ENCODE measurements at places on chromosomes 3 and 15.

DNA sequence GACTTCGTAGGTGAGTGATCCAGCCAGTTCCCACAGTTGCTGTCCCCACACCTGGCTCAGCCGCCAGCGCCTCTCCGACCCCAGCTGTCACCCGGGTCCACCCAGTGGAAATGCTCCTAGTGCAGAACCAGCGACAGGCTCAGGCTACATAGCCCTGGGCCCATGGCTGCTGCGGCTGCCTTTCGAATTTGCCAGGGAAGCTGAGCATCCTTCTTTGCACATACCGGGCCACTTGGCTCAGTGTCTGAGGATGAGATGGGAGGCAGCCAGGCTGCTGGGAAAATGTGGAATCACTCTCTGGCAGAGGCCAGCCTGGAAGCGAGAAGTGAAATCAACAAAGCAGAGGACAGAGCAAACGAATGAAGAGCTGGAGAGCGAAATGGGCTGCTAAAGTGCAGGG, 80.1 kb downstream of the ST8SIA2 start:
- DNase-seq: no peak

DNA sequence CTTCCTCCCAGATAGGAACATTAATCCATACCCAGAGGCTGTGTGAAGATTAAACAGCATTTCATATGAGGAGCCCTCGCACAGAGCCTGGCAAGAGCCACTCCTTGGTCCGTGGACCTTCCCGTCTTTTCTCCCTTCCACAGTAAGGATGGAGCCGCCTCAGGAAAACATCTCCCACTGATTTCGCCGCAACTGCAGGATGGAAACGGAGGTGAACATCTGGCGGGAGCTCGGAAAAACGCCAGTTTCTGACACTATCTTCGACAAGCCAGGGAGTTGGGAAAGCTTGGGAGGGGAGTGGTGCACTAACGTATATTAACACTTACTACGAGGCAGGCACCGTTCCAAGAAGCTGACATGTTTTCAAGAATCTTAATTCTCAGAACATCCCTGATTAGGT, 157.9 kb downstream of the XXYLT1 start:
- DNase-seq: no peak

- DNase-seq: no peak
These were observed 51.6 kb downstream of the ZBTB38 start for GRCh38 chr3:141419946-141420345.

DNA sequence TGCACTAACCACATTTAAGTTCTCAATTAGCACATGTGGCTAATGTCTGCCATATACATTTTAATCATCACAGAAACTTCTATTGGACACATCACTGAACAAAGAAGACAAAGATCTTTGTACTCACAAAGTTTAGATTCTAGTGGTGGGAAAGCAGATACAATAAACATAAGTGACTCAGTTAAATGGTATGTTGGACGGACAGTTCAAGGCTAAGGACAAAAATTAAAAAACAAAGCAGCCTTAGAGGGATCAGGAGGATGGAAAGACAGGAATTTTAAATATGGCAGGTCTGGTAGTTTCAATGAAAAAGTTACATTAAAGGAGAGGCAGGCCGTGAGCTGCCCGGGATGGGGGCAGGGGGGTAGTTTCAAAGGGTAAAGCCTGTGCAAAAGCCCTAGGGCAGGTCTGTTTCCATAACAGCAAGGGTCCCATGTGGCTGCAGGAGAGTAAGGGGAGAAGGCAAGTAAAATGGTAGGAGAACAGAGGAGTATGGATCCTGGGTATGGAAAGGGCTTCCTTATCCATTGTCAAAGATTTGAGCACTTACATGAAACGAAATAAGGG, 220.7 kb downstream of the FHIT start:
- DNase-seq: no peak

GRCh38 chr3:72301779-72302178, 516.8 kb upstream of the PROK2 start:
- no peak for DNase-seq

GRCh38 chr3:188259596-188259995, 105.6 kb downstream of the LPP start:
- no peak for DNase-seq

GRCh38 chr3:52162250-52162872, 8.1 kb upstream of the POC1A start:
- DNase-seq: no peak

DNA sequence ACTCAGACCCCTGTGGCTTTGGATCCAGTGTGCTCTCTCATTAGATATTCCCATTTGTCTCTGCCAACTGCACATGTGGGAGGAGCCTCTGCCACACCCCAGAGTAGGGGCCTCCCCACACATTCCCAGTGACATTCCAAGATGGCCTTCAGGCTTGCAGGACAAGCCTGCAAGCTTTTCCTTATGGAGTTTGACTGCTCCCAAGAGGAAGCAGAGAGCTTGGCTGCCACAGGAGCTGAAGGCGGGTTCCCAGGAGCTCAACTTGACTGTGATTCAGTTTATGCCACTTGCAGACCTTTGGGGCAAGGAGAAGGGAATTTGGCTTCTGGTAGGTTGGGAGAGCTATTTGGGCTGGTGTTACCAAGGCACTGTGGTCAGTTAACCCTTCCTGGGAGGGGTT, 22.5 kb upstream of the EPHB1 start:
- DNase-seq: no peak

DNA sequence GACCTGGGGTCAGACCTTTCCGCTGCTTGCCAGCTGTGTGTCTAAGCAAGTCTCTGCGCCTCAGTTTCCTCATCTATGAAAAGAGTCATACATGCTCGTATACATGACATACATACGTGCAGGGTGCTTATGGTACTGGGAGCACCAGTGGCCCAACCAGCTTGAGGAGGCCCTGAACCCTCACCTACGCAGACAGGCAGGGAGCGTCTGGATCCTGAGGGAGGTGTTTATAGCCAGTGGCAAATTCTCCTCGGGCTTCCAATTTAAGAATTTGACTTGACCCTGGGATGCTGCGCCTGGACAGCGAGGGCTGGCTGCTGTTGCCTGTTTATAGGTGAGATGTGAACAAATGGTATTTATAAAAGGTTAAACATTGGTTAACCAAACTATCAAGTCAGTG, 17.7 kb upstream of the FGD5 start:
- DNase-seq: no peak

DNA sequence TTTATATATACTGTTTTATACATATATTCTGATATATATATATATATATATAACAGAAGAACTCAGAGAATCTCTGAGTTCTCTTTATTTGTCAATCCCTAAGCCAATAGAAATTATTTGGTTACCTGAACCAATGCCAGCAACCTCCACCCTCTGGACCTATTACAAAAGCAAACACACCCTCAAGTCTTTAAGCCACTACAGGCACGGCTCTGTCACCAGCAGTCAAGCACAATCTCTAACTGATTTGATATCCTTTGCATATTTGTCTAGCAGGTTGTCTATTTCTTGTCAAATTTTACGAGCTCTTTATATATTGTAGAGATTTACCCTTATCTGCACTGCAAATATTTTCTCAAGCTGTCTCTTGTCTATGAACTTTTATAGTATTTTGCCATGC, 66.6 kb upstream of the TOPAZ1 start:
- DNase-seq: no peak

DNA sequence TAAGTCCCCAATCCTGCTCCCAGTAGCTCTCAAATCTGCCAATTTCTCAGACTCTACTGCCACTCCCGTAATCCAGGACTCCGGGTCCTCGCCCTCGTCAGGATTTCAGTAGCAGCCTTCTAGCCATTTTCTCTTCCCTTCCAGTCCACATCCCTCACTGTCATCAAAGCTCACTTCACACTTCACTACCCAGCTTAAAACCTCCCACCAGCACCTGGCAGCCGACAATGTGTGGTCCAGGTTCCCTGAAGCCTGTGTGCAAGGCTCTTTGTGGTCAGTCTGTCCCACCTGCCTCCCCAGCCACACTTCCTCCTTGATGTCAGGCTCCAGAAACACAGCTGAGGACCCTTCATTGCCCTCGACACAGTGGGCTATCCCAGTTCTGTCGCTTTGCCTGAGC, 304.5 kb upstream of the ROPN1 start:
- DNase-seq: no peak

DNA sequence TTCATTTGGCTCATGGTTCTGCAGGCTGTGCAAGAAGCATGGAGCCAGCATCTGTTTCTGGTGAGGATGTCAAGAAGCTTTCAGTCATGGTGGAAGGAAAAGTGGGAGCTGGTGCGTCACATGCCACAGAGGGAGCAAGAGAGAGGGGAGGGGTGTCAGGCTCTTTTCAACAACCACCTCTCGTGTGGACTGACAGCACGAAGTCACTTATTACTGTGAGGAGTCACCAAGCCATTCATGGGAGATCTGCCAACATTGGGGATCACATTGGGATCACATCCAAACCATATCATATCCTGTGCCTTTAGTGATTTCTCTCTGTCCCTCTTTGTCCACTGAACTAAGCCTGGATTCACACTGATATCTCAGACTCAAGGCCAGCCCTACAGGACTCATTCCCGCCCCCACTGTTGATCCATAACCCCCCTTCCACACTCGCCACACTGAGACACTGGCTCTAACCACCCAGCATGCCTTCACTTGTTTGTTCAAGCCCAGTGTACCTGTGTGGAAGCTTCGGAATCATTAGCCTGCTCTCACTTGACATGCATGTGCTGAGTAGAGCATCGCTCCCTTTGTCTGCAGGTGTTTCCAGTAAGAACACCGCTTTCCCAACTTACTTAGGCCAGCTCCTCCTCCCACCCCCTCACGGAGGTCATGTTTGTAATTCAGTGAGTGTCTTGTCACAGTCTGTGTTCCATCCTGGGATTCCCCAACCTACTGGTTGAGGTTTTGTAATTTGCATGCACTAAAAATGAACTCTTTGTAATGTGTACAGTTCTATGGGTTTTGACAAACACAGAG, 132.2 kb downstream of the KLF13 start:
- no peak for DNase-seq

DNA sequence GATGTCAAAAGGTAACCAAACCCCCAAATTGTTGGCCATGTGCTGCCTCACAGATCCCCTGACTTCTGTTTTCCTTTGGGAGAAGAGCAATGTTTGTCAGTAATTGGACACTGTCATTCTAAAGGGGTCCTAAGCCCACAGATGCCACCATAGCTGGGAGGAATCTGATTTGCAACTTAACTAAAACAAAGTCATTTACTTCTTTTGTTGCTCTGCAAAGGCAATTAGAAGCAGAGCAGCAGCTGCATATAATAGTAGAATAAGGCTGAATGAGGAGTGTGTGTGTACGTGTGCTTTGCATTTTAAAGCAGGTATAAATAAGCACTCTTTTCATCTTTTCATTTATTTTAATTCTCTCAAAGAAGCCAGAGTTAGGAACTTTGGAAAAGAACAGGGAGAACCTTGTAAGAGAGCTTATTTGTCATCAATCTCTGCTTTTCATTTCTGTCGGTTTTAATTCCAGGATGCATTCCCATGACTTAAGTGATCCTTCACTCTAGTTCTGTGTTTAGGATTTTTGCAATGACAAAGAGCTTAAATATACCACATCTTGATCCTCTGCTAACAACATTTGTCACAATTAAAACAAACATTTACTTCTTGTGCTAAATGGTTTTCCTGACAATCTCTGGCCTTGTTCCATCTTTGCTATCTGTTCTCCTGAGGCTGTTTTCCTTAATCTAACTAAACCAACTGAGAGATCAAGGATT, 530.2 kb upstream of the CBLB start:
- no peak for DNase-seq

DNA sequence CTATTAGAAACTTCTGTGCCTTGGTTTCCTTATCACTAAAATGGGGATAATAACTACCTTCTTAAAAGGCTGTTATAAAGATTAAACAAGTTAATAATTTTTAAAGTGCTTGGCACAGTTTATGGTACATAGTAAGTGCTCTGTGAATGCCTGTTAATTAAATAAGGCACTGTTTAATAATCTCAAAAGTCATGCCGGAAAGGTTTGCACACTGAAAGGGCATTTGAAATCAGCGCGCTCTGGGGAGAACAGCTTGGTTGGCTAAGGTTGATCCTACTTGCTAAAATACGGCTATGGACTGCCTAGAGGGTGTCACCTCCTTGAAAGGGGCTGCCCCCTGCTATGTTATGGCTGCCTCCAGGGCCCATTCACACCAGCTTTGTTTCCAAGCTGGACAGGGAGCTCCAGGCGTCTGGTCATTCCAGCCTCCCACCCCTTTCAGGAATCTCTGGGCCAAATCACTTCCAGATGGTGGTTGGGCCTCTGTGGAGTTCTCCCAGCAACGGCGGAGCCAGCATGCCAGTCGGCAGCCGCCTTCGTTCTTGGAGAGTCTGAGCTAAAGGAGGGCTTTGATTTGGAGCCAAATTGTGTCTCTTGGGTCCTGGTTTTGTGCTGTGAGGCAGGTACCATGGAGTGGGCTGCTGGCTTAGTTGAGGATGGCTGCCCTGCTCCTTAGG, 5.9 kb downstream of the FLNB start:
- no peak for DNase-seq

DNA sequence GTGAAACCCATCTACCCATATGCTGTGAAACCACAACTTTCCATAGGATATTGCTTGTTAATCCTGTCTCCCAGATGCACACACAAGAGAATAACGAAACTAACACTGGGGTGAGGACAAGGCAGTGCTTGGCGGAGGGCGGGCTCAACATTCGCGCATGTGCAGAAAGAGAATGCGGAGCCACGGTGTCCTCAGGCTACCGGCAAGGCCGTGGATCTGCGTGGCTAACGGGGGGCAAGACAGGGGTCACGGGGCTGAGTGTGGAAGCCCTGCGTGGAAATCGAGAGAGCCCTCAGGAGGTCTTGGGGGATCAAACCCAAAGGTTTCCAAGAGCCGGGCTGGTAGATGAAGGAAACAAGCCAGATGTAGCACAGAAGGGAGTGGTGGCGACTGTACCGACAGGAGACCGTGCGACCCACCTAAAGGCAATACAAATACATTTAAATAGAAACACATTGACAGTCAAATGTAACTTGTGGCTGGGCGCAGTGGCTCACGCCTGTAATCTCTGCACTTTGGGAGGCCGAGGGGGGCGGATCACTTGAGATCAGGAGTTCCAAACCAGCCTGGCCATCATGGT, 48.5 kb upstream of the TRA2B start:
- no peak for DNase-seq

DNA sequence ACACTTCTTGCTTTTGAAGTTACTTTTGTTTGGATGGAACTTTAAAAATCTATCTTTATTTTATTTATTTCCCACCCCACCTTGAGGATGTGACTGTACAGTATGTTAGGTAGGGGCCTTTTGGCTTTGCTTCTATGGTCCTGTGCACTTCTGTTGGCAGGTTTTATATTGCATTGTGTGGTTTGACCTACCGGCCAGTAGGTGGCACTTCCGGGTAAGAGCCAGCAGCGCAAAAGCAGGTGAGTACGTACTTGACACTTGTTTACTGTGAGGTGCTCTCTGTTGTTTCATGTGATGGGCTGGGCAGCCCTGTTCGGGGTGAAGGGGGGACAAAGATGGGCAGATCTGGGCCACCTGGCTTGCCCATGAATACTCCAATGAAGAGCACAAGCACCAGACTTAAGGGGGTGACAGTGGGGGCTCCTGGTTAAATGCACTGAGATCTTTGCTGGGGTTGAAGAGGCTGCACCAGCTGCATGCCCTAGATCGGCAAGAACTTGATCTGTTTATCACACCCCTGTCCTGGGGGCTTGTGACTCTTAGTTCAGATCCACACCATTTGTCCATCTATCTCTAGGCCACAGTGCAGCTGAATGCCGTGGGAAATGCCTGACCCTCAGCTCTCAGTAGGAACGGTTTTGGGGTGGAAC, 131.6 kb downstream of the NLGN1 start:
- DNase-seq: peak; percentile 25
